Renal cortical epithelial cell (primary cell): ENCODE measurements at places on chromosomes 6 and 20. TPM values are rescaled to one million over a fixed set of nuclear protein-coding genes. Genes with fewer than 3 reads are reported as not detected.

TP53RK gene
- total RNA-seq = 16.0 and 22.4 TPM in 2 replicates

GRCh38 chr6:150568560-150568959 is 31.1 kb upstream of the PLEKHG1 start:
- no peak for DNase-seq

VSX1 gene
- not detected in 2 replicates for total RNA-seq

THEMIS gene
- not detected in 2 replicates for total RNA-seq

ADAM33 gene
- 0.10 TPM in 1 of 2 replicates, not detected in the other for total RNA-seq

MUCL3 gene
- total RNA-seq = 0.17 TPM in 1 of 2 replicates, not detected in the other

DNA sequence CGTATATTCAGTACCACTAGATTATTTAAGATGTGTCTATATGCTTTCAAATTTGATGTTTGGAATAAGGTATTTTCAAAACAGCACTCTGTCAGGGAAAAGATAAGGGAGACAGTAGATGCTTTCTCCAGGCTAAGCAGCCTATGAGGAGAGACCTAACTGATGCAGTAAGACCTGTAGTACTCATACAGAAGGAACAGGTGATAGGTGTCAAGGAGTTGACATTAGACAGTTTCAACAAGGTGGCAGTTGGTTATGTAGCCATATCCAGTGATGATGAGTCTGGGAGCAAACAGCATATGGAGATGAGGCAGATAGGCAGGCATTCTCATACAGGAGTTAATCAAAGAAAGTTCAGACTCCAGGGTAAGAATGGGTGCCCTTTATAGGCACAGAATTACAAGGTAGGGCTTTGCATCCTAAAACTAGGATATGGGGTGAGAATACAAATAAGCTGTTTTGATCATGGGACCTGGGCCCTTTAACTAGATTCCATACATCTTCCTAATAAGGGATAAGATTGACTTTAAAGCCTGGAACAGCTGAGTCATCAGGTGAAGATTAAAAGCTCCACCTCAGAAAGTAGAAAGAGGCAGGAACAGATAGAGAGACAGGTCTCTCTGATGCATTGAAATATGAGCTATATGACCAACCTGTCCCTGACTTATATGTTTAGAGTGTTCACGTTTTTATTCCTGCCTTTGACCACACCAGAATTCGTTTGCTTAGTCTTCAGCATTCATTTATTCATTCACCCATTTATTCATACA is 7.9 kb downstream of the RSPH4A start:
- peak; percentile 19 for DNase-seq

SUMO4 gene
- total RNA-seq = 3.2 TPM in 1 of 2 replicates, not detected in the other

GRCh38 chr20:12166053-12166717 is 248.5 kb downstream of the BTBD3 start:
- peak; percentile 77 for DNase-seq

BFSP1 gene
- 2.3 and 7.5 TPM in 2 replicates for total RNA-seq

SEMG1 gene
- total RNA-seq = not detected in 2 replicates

RIPOR3 gene
- total RNA-seq = 0.35 and 0.65 TPM in 2 replicates

DNA sequence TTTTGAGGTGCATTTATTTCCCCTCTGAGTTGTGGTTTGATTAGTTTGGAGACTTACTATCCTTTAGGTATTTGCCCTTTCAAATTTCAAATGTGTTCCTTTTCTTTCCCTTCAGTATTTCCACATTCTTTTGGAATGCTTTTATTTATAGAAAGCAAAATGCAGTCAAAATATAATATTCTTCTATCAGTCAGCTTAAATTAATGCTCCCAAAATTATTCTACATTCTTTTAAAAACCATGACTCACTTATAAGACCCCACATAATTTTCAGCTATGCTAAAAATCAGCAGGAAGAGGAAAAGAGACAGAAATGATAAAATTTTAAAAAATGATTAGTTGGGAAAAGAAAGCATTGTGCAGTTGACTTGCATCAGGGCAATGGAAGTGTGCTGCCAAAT is 180.0 kb upstream of the SMLR1 start:
- no peak for DNase-seq

DNA sequence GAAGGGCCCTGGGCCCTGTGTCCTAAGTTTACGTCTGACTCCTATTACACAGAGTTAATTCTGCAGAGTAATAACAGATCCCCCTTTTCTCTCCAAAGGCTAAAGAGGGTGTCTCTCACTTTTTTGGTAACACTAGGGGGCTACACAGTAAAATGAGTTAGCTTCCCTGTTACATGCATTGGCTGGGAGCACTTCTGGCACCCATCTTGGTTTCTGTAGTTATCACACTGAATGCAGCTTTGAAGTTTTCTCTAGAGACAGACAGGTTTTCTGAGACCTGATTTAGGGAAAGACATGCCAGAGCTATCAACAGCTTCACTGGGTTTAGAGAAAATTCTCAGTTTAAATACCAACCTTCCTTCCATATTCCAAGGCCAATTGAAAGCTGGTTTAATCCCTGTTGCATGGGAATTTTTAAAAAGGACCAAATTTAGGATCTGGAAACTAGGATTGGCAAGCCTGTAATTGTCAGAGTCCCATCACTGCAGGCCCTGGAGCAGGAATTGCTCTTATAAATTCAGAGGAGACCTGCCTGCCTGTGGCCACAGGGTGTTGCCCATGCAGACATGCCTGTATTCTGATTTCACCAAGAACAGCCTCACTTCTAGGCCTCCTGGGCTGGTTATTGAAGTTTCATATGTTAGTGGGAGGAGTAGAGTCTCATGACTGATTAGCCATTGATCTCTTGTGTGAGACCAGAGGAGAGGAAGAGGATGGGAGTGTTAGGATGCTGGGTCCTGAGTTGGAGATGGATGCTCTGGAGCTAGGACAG is 29.4 kb downstream of the RNF8 start:
- DNase-seq = no peak

ZNF311 gene
- 1.6 and 2.1 TPM in 2 replicates for total RNA-seq

HCK gene
- total RNA-seq = not detected in 2 replicates

- no peak for DNase-seq
Measured at GRCh38 chr6:167706313-167707109, 120.2 kb upstream of the AFDN start.

TFAP2D gene
- not detected in 2 replicates for total RNA-seq

DNA sequence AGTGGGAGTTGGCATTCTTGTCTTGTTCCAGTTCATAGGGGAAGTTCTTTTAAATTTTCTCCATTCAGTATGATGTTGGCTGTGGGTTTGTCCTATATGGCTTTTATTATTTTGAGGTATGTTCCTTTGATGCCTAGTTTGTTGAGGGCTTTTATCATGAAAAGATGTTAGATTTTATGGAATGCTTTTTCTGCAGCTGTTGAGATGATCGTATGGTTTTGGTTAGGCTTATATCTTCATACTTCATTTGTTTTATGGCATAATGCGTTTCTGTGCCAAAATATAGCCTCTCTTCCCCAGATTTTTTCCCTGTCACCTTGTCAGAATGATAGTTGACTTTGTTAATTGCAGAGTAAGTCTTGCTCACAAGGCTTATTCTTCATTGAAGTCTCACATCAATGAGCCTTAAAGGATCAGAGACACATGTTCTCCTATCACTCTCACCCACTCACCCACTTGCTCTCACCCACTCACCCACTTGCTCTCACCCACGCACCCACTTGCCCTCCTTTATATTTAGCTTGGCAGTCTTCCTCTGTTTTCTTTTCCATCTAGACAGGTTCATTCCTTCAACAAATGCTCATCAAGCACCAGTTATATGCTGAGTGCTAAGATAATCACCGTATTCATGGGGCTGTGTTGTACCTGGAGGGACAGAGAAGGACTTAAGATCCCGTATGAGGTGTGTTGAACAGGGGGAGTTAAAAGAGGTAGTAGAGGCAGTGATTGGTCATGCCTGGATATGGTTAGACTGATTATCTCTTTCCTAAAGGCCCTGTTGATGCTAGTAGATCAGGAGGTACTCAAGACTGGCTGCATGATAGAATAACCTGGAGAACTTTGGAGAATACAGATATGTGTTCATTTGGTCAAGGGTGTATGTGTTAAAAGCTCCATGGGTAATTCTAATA is 19.3 kb downstream of the UST start:
- no peak for DNase-seq

IMPG1 gene
- 0.30 TPM in 1 of 2 replicates, not detected in the other for total RNA-seq

PPP1R16B gene
- 0.15 and 0.17 TPM in 2 replicates for total RNA-seq

PLCB1 gene
- total RNA-seq = 0.17 and 2.0 TPM in 2 replicates

DNA sequence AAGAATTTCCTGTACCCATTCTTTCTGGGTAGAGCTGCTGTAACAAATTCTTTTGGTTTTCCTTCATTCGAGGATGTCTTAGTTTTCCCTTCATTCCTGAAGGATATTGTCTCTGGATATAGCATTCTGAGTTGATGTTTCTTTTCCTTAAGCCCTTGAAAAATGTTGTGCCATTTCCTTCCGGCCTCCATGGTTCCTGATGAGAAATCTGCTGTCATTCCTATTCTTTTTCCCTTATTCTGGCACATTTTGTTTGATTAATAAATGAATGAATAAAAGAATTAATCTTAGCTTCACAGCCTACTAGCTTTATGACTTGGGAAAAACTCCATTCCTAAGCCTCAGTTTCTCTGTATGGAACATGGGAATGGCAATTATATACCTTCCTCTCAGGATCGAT is 173.1 kb downstream of the EYA2 start:
- no peak for DNase-seq

GRCh38 chr6:25320459-25320858 is 41.3 kb downstream of the CARMIL1 start:
- peak; percentile 60 for DNase-seq

ETV7 gene
- 0.40 and 0.87 TPM in 2 replicates for total RNA-seq

DNA sequence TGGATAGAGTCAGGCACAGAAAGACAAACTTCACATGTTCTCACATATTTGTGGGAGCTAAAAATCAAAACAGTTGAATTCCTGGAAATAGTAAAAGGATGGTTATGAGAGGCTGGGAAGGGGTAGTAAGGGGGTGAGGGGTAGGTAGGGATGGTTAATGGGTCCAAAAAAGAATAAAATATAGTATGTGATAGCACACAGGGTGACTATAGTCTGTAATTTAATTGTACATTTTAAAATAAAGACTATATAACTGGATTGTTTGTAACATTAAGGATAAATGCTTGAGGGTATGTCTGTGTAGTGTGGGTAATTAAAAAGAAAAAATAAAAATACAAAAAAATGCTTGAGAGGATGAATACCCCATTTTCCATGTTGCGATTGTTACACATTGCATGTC is 9.9 kb downstream of the SRSF6 start:
- no peak for DNase-seq

ITPA gene
- total RNA-seq = 24.6 and 43.1 TPM in 2 replicates

DNA sequence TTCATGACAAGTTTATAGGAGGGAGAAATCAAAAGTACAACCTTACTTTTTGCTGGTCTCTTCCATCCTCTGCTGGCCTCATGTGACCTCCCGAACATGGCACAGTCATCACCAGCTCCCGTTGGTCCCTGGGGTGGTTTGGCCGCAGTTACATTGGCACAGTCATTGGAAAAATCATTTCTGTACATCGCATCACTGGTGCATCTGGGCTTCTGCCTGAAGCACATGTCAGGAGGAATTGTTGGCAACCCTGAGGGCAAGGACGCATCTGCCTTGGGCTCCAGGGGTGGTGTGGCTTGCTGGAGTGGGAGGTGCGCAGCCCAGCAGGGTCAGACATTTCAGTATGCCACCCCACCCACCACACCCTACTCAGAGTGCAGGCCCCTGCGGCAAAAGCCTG is 162.9 kb upstream of the SLC24A3 start:
- no peak for DNase-seq

DNA sequence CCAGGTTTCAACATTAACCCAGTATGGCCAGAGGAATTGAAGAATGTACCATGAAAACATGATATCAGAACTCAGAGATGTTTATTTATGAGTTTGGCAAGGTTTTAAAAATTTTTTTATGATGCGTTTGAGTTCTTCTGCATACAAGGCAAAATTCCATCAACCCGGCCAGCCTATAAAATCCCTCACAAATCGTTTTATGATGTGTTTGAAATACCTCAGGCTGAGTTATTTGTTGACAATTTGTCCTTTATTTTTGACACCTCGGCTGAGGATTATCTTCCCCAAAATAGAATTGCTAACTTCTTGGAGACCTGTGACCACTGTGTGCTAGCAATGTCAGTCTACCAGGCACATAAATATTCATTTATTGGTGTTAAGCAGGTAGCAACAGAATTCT is 91.9 kb upstream of the SLC24A3 start:
- DNase-seq = no peak

TRIM15 gene
- 0.17 TPM in 1 of 2 replicates, not detected in the other for total RNA-seq

DNA sequence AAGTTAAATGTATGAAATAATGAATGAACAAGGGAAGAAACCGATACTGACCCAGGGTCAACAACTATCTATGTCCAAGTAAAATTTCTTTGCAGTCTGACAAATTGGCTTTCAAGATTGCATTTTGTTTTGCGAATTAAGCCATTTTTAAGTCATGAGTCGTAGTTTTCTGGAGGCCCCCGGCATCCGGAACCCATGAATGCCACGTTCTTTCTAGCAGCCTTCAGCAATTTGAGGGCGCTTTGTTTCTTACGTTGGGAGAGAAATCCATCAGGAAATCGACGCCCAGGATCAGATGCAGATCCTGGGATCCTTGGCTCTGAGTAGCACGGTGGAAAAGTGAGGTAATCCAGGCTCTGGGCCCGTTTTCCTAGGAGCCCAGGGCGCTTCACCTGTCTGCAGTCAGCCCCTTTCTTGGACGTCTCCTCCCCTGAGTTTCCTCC is 309 bp upstream of the ABRACL start:
- DNase-seq = no peak

RBM12 gene
- total RNA-seq = 55.6 and 59.0 TPM in 2 replicates

TNF gene
- 2.4 and 7.8 TPM in 2 replicates for total RNA-seq

- DNase-seq = peak; percentile 91
Measured at GRCh38 chr6:3403238-3404173, 53.3 kb downstream of the SLC22A23 start.

MCHR2 gene
- not detected in 2 replicates for total RNA-seq

DNA sequence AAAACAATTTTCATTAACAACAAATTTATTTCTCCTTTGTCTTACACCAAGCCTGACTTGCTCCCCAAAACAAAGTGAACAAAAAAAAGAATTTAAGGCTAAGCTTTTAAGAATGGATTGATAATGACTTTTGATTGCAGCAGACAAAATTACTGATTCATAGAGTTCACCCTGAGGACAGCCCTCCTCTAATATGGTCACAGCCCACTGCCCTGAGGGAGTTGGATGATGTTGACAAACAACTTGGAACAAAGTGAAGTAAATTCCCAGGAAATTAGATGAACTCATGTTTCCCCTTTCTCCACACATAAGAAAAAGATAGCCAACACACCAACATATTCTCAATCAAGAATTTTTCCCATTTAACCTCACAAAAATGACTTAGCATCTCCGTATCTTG is 7.7 kb upstream of the ISM1 start:
- peak; percentile 68 for DNase-seq

SOBP gene
- 0.35 and 0.70 TPM in 2 replicates for total RNA-seq

HUS1B gene
- total RNA-seq = 0.70 TPM in 1 of 2 replicates, not detected in the other
